ENCODE measurements at places on chromosomes 2 and 18.

DNA sequence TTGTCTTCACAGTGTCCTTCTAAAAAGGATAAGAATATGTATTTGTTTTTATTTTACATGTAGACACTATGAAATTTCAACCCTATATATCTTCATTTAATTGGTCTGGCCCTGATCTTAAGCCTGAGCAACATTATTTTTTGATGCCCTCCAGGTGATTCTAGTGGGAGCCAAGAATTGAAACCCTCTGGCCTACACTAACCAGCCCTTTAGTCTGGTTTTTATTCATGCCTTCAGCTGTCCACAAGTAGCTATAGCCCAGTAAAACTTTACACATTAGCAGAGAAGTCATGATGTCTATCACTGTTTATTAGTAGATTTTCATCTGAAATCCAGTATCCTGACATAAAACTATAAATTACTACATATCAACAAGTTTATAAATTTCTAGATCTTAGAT lies 52.7 kb upstream of the UBXN4 start:
- no peak for DNase-seq

- DNase-seq = no peak
Observed at GRCh38 chr2:10579876-10580514, 109.8 kb downstream of the NOL10 start.

GRCh38 chr2:218003981-218004419 lies 1.2 kb upstream of the TNS1 start:
- DNase-seq = no peak

- DNase-seq = no peak
Observed at GRCh38 chr2:19579461-19579860, 221.0 kb upstream of the OSR1 start.

GRCh38 chr2:72613931-72614330 lies 211.9 kb downstream of the EXOC6B start:
- DNase-seq = no peak

DNA sequence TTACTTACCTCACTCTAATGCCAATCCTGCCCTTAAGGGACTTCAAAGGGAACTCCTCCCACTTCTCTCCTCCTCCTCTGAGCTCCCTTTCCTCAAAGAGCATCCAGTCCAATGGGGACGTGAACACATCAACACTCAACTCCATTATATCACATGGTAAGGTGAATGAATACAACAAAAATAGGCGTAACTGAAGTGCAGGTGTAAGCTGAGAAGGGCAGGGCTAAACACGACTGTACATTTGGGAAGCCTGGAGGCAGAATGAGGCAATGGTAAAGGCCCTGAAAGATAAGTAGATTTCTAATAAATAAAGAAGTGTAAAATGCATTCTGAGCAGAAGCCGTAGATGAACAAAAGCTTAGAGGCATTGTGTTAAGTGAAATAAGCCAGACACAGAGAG lies 226.1 kb upstream of the TRIB2 start:
- no peak for DNase-seq

DNA sequence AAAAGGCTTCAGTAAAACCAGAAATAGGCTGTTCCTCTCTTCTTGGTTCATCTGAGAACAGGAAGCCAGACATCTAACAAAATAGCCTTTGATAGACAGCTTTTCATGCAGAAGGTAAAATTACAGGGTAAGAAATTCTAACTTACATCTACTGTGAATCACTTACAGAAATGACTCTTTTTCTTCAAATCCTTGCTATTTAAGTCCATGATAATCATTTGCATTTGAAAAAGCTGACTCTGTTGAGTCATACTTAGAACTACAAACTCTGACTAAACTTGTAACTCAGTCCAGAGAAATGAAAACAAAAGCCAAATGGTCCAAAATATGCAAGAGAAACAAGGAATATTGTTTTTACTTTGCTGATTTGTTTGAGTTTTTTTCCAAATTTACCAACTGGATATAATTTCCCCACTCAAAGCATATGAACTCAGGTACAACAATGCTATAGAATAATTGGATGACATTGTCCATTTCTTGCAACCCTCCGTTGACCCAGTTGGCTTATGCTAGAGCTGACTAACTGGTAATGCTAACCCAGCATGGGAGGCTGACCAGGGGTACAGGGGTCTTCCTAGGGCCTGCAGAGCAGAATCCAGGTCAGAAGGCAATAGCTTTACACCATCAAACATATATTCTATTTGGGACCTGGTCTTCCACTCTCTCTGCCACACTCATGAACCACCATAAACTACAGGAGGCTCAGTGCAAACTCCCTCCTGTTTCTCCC lies 18.8 kb upstream of the MREG start:
- DNase-seq = no peak

GRCh38 chr2:75705921-75706320 lies 4.8 kb downstream of the GCFC2 start:
- no peak for DNase-seq

- no peak for DNase-seq
Observed at GRCh38 chr2:115552726-115553125, 1110.3 kb downstream of the DPP10 start.

- no peak for DNase-seq
Observed at GRCh38 chr2:172947461-172948153, 128.0 kb upstream of the MAP3K20 start.

DNA sequence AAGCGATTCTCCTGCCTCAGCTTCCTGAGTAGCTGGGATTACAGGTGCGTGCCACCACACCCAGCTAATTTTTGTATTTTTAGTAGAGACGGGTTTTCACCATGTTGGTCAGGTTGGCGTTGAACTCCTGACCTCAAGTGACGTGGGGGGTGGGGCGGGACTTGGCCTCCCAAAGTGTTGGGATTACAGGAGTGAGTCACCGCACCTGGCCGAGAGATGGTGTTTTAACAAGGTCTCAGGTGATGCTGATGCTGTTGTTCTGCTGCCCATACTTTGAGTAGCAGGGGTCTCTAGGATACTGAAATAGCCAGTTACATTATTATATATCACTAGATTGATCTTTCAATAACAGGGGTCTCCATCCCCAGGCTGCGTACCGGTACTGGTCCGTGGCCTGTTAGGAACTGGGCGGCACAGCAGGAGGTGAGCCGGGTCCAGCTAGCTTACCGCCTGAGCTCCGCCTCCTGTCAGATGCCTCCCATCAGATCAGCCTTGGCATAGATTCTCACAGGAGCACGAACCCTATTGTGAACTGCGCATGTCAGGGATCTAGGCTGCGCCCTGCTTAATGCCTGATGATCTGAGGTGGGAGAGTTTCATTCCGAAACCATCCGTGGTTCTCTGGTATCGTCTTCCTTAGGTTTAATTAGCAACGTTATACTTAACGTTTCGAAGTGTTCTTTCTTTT lies 48.3 kb upstream of the SLC38A11 start:
- no peak for DNase-seq

DNA sequence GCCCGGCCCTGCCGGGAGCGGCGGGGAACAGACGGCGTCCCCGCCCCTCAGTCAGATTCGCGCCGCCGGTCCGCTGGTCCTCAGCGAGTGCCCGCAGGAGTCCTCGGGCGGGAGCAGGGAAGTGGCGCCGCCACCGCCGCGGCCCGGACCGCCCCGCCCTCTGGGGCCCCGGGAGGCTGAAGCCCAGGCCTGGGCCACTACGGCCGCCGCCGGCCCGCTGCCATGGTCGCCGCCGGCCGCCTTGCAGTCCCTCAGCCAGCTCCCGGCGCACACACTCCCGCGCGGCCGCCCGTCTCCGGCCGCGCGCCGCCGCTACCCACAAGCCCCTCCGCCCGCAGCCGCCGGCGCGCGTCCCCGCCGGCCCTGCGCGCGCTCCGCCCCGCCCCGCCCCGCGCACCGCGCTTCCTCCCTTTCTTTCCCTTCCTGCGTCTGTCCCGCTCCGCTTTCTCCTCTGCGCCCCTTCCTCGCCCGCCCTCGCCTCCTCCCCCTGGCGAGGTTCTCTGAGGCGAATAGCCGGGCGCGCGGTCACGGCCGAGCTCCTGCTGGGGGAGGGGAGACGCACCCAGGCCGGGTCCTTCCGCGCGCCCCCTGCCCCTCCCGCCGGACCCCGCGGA lies at the start of gene ROCK2:
Gene ROCK2 (minus strand): TSS at position 295 of the 614 bp plus-strand sequence. CDS start 500 bp downstream, outside the sequence.
- DNase-seq = peak; percentile 69

GRCh38 chr2:37325625-37326071 lies 1.0 kb upstream of the PRKD3 start:
- no peak for DNase-seq

DNA sequence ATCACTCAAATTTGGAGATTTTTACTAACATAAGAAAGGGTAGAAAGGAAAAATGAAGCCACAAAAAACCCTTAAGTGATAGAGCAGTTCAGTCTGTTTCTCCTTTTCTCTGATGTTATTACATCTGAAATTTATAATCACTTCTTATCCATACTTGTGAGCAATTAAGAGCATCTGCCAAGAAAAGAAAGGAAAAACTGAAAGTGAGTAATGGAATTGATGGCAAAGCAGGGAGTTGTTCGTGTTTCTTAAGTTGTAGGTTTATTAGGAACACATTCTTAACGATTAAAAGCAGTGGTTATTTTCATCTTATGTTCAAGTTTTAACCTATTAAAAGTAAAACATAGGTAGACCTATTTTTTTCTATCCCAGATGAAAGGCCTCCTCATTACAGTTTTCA lies 277.7 kb downstream of the RND3 start:
- DNase-seq = no peak

- no peak for DNase-seq
Observed at GRCh38 chr2:85981579-85982247, 92.9 kb upstream of the ST3GAL5 start.

GRCh38 chr2:25651066-25651465 lies 22.3 kb downstream of the DTNB start:
- DNase-seq = no peak

DNA sequence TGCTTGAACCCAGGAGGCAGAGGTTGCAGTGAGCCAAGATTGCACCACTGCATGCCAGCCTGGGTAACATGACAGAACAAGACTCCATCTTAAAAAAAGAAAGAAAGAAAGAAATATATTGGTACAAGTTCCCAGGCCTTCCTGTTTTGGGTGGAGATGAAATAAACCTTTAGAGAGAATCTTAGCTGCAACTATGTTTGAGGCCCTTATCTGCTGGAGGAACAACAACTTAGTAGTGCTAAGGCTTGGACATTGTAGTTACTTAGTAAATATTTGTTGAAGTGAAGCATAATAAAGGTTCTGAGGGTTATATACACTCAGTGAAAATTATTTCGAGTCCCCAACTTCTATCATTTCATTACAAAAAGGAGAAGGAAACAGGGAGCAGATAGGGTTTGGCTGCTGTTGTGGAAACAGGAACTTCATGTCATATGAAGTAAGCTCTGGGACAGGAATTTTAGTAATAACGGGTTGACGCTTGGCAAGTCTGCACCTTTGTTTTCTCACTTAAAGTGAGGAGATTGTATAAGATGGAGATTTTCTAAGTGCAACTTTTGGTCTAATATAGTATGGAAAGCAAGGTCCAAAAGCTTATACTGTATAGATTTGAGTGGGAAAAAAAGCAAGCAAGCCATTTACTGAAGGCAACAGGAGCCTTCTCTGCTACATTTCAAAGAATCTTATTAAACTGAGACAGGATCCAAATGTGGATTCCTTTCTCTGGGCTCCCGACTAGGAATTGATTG lies 40.0 kb upstream of the AGPS start:
- DNase-seq = no peak

DNA sequence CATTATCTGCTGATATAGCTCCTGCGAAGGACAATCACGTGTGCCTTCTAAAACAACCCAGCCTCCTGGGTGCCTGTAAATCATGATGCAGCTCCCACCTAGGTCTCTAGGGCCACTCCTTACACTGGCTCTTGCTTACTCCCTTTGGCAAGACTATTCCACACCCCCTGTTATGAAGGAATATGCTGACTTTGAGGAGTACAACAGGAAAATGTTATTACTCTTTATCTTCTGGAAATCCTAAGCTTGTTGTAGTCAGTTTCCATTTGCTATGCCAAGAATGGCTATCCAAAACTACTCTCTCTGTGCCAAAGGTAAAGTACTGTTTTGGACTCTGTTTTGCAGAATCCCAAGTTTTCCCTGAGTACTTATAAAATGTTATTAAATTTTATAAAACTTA lies 7.7 kb downstream of the SGO2 start:
- no peak for DNase-seq

DNA sequence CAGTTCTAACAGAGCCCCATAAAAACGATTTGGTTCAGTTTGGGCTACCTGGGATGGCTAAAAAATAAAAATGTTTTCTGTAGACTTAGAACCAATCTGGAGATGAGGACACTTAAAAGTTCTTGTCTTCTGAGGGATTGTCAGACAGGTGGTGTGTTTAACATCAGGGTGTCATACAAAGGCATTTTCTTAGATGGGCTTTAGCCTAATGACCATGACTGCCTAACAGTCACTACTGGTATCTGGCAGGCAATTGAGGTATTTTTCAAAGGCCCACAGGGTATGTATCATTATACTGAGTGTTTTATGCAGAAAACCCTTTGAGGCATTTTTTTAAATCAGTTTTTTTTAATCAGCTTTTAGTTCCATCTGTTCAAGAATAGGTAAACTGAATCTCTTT lies 341.4 kb downstream of the PARD3B start:
- DNase-seq = no peak

DNA sequence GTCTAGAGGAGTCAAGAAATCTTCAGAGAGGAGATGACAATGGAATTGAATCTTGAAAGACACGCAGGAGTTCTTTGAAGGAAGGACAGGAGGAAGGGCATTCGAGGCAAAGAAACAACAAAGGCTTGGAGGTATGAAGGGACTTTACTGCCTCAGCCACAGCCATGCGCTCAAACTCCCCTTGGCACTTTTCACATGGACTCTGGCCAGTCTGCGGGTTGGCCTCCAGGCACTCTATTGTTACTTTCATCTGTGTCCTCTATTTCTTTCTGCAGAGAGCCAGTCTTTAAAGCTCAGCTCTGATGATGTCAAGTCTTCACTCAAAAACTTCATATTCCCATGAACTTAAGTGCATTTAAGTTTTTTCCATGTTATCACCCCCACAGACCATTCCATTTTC lies 95.4 kb downstream of the ZAP70 start:
- no peak for DNase-seq

- no peak for DNase-seq
Observed at GRCh38 chr2:232419245-232420072, 12.8 kb downstream of the ALPG start.

- DNase-seq = no peak
Observed at GRCh38 chr2:199861132-199861774, 10.3 kb upstream of the FTCDNL1 start.

DNA sequence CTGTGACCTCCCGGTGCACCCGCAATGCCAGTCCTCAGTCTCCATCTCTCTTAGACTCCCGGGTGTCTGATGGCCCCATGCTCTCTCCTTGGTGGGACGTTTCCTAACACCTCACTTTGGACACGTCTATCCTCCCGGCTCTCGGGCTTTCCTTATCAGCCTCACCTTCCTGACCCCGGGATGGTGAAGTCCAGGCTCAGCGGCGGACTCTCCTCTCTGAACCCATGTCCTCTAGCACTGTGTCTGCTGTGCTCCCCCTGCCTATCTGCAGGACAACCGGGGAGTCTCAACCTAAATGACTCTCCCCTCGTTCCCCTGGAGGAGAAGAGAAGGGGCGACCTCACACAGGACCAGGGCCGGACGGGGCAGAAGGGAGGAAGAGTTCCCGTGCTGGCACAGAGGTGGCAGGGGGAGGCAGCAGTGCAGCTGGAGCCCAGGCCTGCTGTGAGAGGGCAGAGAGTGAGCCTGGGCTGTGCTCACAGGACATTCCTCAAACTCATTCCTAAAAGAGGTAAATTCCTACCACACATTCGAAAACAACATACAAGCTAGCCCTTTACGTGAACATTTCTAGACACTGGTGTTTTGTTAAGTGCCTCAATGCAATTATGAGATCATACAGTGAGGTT lies 41.9 kb downstream of the MBP start:
- no peak for DNase-seq

GRCh38 chr2:233976690-233977294 lies 59.6 kb downstream of the TRPM8 start:
- peak; percentile 11 for DNase-seq

- no peak for DNase-seq
Observed at GRCh38 chr18:61589053-61589723, 256.0 kb downstream of the CDH20 start.

- no peak for DNase-seq
Observed at GRCh38 chr2:85475799-85476490, 57.4 kb downstream of the SH2D6 start.

Measured in CD4-positive, alpha-beta T cell treated with Interleukin-1 beta for 1 hour (primary cell).